Fibroblast of gingiva (primary cell): ENCODE measurements at places on chromosomes 3 and 15.
A peak's percentile ranks its signal among the peaks of the same experiment; 100 is the strongest.

DNA sequence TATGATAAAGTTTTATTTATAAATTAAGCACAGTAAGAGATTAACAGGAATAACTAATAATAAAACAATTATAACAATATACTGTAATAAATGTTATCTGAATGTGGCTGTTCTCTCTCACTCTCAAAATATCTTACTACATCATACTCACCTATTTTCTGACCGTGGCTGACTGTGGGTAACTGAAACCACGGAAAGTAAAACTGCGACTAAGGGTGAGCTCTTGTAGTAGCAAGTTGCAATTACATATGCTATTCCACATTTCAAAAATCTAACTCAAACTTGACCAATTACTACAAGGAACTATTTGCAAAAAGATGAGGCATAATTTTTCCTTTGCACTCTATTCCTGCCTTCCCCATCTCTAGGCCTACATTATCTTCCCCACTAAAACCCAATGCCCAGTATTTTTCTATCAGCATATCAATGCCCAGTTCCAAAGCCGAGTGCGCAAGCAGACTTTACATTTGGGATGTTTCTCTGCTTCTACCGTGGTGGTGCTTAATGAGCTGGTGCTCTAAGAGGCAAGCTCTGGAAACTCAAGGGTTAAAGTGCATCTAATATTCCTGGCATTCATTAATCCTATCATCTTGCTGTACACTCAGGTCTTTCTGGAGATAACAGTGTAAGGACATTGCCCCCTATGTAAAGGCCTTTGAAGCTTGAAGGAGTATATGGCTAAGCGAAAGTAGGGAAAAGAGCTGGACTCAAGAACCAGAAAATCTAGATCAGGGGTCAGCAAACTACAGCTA is 6.7 kb downstream of the PCYT1A start:
- no peak for DNase-seq

DNA sequence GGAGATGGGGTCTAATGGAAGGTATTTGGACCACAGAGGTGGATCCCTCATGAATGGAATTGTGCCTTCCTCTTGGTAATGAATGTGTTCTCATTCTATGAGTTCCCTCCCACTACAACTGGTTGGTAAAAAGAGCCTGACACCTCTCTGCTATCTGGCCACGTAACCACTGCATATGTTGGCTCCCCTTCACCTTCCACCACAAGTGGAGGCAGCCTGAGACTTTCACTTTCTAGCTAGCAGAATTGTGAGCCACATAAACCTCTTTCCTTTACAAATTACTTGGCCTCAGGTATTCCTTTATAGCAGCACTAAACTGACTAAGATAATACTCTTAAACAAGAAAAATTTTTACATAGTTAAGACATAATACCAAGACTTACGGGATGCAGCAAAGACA is 155.3 kb downstream of the NR1I2 start:
- no peak for DNase-seq

DNA sequence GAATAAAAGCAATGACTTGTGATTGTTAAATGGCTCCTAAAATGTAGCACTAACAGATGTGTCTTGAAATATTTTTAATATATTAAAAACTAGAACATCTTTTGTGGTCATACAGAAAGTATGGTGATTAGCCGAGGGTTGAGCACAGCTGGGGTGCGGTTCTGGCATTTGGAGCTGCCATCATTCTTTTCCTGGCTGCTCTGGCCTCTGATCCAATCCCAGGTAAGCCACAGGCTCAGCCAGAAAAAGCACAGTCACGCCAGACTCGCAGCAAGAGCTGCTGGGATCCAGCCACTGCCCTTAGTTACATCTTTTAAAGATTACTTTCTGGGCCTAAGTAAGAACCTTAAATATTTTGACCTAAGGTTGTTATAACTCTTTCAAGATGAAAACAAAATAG is 196.8 kb downstream of the PLCL2 start:
- no peak for DNase-seq

DNA sequence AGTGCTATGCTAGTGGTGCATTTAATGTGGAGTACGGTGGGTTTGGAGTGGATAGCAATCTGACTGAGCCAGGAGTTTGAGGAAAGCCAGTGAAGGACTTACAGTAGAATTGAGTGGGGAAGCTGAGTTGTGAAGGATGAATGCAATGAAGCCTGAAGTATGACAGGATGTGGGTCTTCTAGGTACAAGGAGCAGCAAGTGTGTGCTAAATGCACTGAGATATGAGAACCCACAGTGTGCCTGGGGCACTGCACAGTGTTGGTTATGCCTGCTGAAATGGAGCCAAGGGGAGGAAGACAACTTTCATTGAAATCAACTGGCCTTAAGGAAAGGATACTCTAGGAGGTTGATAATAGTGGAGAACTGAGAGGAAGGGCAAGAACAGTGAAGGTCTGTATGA is 105.5 kb upstream of the MRPL3 start:
- no peak for DNase-seq

DNA sequence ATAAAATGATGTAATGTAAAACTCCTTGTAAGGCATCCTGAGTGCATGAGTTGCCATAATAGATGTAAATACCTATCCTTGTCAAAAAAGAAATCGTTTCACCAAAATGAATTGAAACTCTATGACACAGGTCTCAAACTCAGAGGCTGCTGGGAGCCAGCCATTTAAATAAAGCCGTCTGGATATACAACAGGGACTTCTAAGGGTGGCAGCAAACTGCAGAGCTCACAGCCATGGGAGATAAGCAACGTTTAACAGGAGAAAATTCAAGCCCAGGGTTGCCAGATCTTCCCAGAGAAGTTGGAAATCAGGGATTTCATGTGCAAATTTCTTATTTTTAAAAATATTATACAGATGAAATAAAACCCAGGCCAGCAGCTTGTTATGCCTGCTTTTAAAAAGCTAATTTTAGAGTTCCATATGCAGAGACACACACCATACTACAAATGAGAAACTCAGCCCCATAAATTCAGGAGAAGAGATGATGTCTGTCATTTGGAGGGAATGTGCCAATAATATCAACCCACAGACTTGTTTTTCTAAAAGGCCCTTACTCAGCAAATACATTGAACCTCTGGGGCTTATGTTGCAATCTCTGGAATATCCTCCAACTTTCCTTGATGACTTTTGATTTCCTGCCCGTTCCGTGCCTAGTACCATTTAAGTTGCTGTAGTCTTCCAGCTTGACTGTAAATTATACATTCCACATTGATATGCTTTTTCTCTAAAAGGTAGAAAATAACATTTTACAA is 75.6 kb downstream of the AQP9 start:
- peak; percentile 89 for DNase-seq
